ENCODE measurements at places on chromosomes 6 and 20.

GRCh38 chr6:151757506-151757955 lies 50.0 kb upstream of the ESR1 start:
- DNase-seq = no peak

DNA sequence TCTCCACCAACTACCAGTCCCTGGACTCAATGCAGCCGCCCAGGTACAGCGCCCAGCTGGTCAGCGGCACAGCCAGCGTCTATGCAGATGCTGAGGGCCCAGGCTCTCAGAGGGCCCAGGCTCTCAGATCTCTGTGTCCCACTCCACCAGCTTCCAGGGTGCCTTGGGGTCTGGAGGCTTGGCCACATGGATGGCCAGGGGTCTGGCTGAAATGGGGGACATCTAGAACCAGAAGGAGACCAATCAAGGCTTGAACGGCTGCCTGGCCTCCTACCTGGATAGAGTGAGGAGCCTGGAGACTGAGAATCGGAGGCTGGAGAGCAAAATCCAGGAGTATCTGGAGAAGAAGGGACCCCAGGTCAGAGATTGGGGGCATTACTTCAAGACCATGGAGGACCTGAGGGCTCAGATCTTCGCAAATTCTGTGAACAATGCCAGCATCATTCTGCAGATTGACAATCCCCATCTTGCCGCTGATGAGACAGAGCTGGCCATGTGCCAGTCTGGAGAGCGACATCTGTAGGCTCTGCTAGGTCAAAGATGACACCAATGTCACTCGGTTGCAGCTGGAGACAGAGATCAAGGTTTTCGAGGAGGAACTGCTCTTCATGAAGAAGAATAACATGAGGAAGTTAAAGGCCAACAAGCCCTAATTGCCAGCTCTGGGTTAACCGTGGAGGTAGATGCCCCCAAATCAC lies 44.1 kb upstream of the GRM4 start:
- DNase-seq = no peak

GRCh38 chr6:32936239-32937152 lies 4.3 kb downstream of the HLA-DMB start:
- DNase-seq = no peak

GRCh38 chr6:53391170-53391569 lies 42.4 kb upstream of the ELOVL5 start:
- DNase-seq = peak; percentile 8

DNA sequence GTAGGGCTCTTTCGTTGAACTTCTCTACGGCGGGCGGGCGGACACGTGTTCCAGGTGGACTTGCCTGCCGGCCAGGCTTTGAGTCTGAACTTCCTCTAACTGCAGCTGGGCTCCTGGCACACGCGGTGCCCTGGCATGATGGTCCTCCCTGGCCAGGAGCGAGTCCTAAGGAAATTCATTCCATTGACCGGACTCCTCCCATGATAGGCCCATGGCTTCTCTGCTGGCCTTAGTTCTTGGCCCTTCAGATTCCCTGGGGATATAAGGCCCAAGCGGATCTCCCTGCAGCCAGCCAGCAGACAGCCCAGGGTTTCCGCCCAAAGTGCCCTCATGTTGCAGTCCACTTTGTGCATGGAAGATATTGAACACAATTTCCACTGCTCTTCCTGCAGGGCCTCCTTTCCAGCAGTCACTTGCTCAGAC lies 39.4 kb downstream of the TBC1D7 start:
- no peak for DNase-seq

GRCh38 chr6:165835410-165835851 lies 172.4 kb upstream of the PDE10A start:
- DNase-seq = no peak
